SHP77 treated with DMSO at 0.1 percent for 48 hours (cell line): ENCODE measurements at places on chromosomes 5 and 9.

- DNase-seq, result no peak
These were observed 488.1 kb downstream of the EBF1 start for GRCh38 chr5:158611581-158611980.

DNA sequence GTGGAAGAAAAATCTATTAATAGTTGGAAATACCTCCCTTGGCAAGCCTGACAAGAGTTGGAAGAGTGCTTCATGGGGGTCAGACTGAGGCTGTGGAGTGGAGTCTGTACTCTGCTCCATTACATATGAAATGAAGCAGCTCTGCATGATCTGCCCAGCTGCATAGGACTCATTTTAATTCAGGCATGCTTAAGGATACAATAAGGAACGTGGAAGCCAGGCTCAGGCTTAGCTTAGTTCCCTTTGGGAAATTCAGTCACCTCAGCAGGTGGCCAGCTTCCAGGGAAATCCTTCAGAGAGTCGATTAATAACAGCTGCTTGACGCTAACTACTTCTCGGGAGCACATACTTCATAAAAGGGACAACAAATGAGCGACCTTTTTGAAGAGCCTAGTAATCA is 1672.9 kb upstream of the WWC1 start:
- no peak for DNase-seq

- no peak for DNase-seq
These were observed 150.2 kb upstream of the TRPM3 start for GRCh38 chr9:71271602-71272001.

DNA sequence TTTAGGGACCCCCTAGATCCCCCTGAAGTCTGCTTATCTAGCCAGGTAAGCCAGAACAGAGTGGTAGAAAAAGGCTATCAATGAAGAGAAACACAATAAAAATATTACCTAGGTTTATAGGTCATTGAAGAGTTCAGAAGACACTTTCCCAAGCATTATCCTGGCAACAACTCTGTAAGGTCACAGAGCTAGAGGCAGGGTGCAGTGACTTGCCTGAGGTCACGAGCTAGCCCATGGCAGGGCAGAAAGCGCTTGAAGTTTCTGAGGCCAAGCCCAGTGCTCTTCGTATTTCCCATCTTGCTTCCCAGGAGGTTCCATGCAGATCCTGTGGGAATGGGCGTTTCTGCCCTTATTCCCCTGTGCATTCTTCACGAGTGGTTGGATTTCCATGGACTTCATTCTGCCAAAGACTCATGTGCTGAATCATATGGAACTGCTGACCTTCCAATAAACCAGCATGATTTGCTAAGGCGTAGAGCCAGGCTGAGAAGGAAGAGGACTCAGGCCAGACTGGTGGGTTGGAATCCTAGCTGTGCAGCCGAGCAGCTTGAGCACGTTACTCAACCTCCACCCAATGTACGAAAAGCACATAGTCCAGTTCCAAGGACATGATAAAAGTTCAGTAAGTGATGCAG is 22.1 kb downstream of the TRMO start:
- DNase-seq, result no peak

- DNase-seq, result no peak
These were observed 9.6 kb downstream of the SHB start for GRCh38 chr9:38059233-38059936.

- no peak for DNase-seq
These were observed 592.0 kb upstream of the WWC1 start for GRCh38 chr5:167699432-167699831.

- DNase-seq, result no peak
These were observed 172.3 kb upstream of the RFX3 start for GRCh38 chr9:3698076-3698475.

- no peak for DNase-seq
These were observed 15.8 kb downstream of the RICTOR start for GRCh38 chr5:39058178-39058921.
